ENCODE measurements at places on chromosomes 5 and 9.
A peak's percentile ranks its signal among the peaks of the same experiment; 100 is the strongest.

- DNase-seq, result no peak
Measured at GRCh38 chr5:994272-994607, 14.4 kb upstream of the NKD2 start.

GRCh38 chr9:135512904-135513303 lies 8.3 kb upstream of the LCN1 start:
- no peak for DNase-seq

GRCh38 chr5:16727755-16728325 lies 111.0 kb upstream of the RETREG1 start:
- peak; percentile 94 for DNase-seq

GRCh38 chr5:173741729-173742431 lies 125.4 kb upstream of the BOD1 start:
- no peak for DNase-seq

- no peak for DNase-seq
Measured at GRCh38 chr5:82276800-82277612, 1.1 kb downstream of the RPS23 start.

DNA sequence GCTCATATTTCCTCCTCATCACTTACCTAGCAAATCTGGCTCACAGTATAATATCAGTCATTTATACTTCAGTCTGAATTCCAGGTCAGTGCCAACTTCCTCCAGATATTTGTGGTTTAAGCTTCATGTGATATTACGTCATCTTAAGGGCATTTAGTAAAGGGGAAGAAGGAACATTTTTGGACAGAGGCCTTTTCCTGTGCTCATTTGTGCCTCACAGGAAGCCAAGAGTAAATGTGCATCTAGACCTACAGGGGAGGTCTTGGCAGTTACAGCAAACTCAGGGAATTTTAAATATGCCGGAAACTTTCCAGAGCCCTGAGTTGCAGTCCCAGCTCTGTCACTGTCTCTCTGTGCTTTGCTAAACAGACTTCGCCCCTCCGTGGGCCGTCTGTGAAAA lies 12.3 kb upstream of the KCNIP1 start:
- no peak for DNase-seq

- DNase-seq, result no peak
Measured at GRCh38 chr5:77590347-77590746, 48.2 kb downstream of the OTP start.

DNA sequence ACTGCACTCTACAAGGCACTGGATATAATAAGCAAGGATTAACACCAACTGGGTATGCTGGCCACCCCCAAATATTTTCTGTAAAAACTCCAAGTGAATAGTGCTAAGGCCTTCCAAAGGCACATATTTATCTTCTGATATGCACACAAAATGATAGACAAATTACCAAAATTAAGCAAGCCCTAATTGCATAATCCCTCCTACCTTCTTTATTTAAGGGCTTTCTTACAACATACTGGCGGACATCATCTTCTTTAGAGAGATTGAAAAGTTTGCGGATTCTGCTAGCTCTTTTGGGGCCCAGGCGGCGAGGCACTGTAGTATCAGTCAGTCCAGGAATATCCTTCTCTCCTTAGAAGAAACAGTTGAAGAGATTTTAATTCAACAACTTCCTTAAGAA lies 1.9 kb downstream of the RPS6 start:
- DNase-seq, result no peak

Measured in NCI-H510A treated with DMSO at 0.1 percent for 48 hours (cell line).